Tongue (tissue), 3 donors: ENCODE measurements at places on chromosomes 2 and 18. TPM values are rescaled to one million over a fixed set of nuclear protein-coding genes. Genes with fewer than 3 reads are reported as not detected.

Gene C2orf74
- total RNA-seq: 19.8 TPM

Gene PPP1R7
- total RNA-seq: 34.9 TPM

Gene RAPGEF4
- total RNA-seq: 11.3 TPM

Gene RTP5
- not detected for total RNA-seq

Gene KIDINS220
- total RNA-seq: 143 TPM

Gene TFCP2L1
- total RNA-seq: 5.8 TPM

Gene TBR1
- total RNA-seq: not detected

Gene TGFA
- 6.3 TPM for total RNA-seq

Gene EPB41L3
- 50.1 TPM for total RNA-seq

Gene PSMA8
- total RNA-seq: not detected

Gene IL36G
- total RNA-seq: not detected
